ENCODE measurements at places on chromosomes 2 and 18.

DNA sequence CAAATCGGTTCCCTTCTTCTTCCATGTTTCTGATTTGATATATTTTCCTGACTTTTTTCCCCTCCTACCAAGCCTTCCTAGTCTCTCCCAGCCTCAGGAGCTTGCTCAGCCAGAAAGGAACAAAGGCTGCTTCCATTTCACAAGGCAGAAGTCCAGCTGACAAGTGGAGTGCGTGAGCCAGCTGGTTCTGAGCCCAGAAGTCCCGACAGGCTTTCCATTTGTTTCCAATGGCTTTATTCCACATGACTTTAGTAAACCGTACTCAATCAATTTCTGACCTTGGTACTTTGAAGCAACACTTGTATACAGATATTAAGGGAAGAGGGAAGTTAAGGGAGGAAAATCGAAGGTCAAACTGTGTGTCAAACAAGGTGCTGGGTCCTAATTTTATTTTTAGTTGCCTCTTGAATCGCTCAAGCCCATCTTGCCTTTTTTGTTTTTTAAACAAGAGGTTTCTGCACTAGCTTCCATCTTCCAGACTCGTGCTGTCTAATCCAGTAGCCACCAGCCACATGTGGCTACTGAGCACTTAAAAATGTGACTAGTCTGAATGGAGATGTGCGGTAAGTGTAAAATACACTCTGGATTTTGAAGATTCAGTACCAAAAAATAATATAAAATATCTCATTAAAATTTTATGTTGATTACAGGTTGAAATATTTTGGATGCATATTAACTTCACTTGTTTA, 36.2 kb downstream of the WIPF1 start:
- no peak for DNase-seq

DNA sequence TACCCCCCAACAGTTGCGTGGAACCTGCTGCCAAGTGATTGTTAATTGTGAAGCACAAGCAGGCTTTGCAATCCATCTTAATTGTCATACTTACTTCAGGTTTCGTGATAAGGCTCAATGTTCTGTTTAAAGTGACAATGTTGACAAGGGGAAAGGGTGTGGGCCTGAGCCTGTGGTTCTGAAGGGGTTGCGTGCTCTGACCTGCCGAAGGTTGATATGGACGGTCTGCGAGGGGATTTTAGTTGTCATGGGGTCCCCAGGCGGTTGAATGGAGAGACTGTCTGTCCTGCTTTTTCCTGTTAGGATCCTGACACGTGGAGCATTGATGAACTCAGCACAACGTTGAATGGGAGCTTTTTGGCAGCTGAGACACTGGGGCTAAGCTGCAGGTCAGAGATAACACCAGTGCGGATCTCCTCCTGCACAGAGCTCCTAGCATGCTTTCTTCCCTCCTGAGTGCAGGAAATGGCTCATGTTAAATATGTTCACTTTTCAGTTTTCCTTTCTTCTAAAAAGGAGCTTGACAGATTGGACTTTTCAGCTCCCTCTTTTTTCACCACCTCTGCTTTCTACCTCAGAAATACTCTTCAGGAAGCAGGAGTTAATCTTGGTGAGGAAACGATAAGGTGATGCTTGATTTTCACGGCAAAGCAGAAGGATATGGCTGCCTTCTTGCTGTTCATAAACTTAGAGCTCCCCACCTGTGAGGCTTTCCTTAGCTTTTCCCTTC, 62.9 kb upstream of the ZEB2 start:
- no peak for DNase-seq

DNA sequence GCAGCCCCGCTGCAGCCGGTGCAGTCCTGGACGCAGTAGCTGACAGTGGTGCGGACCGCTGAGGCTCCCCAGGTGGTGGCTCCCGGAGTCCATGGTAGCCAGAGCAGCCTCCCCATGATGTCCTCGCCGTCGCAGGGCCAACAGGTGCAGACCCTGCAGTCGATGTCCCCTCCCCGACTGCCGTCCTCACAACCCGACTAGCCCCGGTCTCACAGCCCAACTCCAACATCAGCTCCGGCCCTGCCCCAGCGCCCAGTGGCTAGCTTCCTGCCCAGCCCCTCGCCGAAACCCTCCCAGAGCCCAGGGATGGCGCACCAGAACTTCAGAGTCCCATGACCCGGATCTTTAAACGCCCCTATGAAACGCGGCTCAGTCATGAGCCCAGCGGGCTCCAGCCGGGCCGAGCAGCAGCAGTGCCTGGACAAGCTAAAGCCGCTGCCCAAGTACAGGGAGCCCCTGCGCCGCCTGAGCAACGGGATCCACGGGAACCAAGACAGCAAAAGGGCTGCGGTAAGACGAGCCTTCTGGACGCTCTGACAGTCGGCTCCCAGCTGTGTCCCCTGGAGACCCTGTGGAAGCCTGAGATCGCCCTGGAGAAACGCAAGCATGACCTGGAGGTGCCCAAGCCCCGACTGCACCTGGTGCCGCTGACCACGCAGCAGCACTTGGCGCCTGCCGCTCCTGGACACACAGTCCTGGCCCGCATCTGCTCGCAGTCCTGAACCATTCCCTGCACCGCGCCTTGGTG, 53.8 kb upstream of the TUBA3E start:
- no peak for DNase-seq

DNA sequence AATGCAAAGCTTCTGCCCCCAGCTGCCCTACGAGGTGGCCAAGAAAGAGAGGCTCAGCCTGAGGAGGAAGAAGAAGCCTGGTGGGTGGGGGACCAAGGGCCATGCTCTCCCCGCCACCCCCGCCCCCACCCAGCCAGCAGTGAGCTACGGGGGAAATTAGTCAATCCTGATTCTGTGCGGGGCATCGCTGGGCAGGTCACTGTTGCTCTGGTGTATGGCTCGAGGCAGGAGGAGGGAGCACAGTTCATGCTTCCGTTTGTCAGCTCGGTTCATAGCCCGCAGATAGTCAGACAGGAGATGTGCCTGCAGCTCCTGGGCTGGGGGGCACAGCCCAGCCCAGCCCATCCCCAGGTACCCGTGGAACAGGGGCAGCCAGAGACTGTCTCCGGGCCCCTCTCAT, 17.1 kb downstream of the RAMP1 start:
- DNase-seq: no peak

Measured in Kasumi-1 (cell line).